Motor neuron (in vitro differentiated cells): ENCODE measurements at places on chromosomes 1 and 21.
A peak's percentile ranks its signal among the peaks of the same experiment; 100 is the strongest.

DNA sequence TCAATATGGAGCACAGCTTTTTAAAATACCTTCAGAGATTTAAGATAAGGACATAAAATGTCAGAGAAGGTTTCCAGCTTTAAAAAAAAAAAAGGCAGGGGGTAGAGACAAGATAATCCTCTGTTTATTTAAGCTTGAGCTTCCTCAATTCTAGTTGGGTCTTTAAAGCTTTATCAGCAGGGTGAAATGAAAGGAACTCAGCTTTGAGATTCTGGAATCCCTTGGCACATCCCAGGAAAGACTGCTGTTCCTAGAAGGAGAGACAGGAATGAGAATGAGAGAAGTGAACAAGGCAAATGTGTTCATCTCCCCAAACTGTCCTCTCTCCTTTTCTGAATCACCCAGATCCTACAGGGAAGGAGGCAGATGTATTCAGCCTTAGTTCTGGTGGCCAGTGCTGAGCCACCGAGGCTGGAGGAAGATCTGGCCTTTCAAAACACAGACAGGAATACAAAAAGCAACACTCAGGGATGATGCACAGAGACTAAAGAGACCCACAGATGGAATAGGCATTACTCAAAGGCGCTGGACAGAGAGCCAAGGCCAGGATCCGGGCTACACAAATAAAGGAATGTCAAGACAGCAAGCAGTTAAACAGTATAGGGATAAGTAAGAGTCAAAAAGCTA, 385.8 kb upstream of the DUSP10 start:
- ATAC-seq, result no peak

GRCh38 chr1:55635856-55636255, 420.7 kb upstream of the USP24 start:
- no peak for ATAC-seq

GRCh38 chr1:153533689-153534201, 2.0 kb downstream of the S100A6 start:
- ATAC-seq, result peak; percentile 80

- ATAC-seq, result no peak
Measured at GRCh38 chr1:20063861-20064292, 6.1 kb upstream of the PLA2G5 start.

GRCh38 chr1:204730826-204731459, 45.4 kb upstream of the LRRN2 start:
- ATAC-seq, result no peak

DNA sequence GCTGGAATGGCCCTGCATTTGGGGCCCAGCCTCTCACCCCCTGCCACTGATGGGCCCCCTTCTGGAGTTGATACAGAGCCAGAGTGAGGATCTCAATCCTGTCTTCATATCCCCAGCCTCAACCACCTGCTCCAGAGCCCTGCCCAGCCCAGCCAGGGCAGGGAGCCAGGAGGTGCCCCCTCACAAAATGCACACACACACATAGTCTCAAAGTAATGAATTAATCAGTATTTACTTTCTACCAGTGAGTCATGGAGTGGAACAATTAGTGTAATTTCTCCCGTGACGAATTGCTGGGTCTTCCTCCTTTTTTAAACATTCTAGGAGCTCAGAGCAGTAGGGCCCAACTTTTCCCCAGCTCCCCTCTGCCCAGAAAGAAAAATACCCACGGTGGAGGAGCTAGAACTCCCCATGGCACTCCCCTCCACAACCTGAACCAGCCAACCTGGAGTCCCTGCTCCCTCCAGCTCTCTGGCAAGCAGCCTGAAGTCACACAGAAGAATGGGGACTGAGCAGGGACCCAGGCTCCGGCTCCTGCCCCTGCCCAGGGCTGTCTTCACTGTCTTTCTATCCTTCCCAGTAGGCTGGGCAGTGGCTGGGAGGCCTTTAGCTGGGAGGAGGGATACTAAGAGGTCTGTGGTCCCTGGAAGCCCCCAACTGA, 29.3 kb downstream of the SDC3 start:
- ATAC-seq, result peak; percentile 52

- ATAC-seq, result peak; percentile 18
Measured at GRCh38 chr1:165580931-165581871, 37.4 kb downstream of the LRRC52 start.

- no peak for ATAC-seq
Measured at GRCh38 chr1:7871136-7871535, 18.3 kb upstream of the UTS2 start.

DNA sequence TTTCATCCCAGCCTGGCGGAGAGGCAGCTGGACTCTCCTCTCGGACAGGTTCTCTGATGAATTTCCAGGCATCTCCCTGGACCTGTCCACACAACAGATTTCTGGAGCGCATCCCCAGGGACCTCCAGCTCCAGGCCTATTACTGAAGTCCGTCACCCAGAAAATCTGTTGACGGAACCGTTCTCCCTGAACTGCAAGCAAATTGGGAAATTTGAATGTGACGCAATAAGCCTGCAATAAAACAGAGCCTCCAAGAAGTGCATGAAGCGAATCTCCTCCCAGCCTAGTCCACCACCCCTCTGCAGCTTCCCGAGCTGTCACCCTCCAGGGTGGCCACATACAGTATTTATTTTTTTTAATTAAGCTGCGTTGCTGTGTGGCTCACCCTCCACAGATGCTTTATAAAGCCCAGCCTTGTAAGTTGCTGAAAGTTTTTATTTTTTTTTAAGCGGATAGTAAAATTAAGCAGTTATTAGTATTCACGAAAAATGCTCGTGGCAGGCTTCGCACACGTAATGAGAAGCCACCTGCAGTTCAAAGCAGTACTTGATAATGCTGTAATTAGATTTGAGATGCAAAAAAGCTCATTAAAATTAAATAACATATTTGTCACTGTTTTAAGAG, 173.3 kb downstream of the CAMTA1 start:
- peak; percentile 15 for ATAC-seq

- no peak for ATAC-seq
Measured at GRCh38 chr1:40041466-40041838, 923 bp downstream of the CAP1 start.

- ATAC-seq, result no peak
Measured at GRCh38 chr1:243406424-243406823, 150.6 kb downstream of the SDCCAG8 start.

DNA sequence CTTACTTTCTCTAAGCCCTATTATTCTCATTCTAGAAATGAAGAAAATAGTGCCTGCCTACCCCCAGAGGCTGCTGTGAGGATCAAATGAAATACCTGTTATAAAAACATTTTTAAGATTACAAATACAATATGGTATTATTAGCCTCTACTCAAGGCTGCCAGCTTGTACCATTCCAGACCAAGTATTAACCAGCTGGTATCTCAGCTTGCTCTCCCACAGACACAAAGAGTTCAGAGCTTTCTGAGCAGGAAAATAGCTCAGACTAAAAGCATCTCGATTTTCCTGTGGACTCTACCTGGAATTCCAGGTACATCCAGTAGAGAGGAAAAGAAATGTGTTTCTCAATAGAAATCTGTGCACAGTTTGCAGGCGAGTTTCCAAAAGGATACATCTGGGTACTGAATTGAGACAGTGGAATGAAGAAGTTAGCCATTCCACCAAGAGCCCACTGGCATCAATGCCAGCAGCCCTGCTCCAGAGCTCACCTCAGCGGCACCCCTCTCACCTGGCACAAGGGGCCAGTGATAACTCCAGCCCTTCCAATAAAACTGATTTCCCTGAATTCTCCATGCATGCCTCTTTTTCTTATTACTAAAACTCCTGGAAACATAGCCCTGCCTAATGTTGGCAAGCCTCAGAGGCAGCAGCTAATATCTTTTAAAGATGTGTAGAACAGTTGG, 31.0 kb downstream of the TGFBR3 start:
- no peak for ATAC-seq

- no peak for ATAC-seq
Measured at GRCh38 chr1:35588197-35588910, 15.2 kb downstream of the TFAP2E start.
